ENCODE measurements at places on chromosomes 5 and 9.

GRCh38 chr5:42779083-42779482, 22.5 kb downstream of the CCDC152 start:
- no peak overlapping the region for H3K4me3 ChIP-seq
- H3K27ac ChIP-seq, result no peak overlapping the region
- no peak for DNase-seq
- no peaks in the 10 kb centered on the region for H3K27me3 ChIP-seq
- H3K4me1 ChIP-seq, result no peaks in the 10 kb centered on the region

DNA sequence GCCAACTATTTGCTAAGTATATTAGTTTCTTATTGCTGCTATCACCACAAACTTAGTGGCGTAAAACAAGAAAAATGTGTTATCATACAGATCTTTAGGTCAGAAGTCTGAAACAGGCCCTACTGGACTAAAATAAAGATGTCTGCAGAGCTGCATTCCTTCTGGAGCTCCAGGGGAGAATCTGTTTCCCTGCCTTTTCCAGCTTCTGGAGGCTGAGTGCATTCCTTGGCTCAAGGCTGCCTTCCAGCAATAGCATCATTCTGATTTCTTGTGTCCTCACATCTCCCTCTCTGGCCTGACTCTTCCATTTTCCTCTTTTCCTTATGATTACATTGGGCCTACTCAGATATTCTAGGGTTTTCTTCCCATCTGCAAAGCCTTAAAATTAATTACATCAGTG, 15.9 kb downstream of the MAN2A1 start:
- no peak overlapping the region for H3K27ac ChIP-seq
- H3K27me3 ChIP-seq, result no peaks in the 10 kb centered on the region
- no peaks in the 10 kb centered on the region for H3K36me3 ChIP-seq
- DNase-seq, result no peak
- H3K4me3 ChIP-seq, result no peak overlapping the region
- peaks cover 39% of the 10 kb centered on the region for H3K4me1 ChIP-seq

DNA sequence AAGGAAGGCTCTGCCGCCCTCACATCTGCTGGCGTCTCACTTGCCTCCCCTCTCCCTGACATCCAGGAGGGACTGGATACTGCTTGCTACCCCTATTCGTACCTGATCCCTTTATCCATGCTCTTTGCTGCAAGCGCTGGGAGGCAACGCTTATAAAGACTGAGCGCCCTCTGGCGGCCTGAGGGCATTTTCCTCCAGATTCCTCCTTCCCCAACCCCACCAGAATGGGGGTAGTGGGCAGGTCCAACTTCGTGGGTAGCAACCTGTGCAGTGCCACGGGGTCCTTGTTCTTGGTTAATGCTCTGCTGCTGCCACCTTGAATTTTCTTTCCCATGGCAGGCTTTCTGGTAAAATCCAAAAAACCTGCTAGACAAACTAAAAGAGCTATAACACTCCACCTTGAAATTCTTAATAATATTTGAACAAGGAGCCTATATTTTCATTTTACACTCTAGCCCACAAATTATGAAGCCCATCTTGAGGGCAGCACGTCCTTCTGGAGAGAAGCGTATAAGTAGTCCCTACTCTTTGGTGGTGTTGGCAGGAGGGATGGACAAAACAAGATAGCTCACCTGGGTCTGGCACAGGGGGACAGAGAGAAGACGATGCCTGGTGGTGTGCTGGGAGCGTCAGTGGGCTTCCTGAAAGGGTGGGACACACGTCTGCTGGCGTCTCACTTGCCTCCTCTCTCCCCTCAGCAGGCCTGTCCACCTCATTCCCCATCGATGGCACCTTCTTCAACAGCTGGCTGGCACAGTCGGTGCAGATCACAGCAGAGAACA, 52.5 kb downstream of the JADE2 start:
- no peak overlapping the region for H3K4me3 ChIP-seq
- no peaks in the 10 kb centered on the region for H3K36me3 ChIP-seq

- H3K4me1 ChIP-seq, result no peaks in the 10 kb centered on the region
- DNase-seq, result no peak
- no peak overlapping the region for H3K27ac ChIP-seq
- no peaks in the 10 kb centered on the region for H3K36me3 ChIP-seq
- H3K4me3 ChIP-seq, result no peak overlapping the region
These were observed 2016.3 kb upstream of the CDH9 start for GRCh38 chr5:29054694-29055093.

DNA sequence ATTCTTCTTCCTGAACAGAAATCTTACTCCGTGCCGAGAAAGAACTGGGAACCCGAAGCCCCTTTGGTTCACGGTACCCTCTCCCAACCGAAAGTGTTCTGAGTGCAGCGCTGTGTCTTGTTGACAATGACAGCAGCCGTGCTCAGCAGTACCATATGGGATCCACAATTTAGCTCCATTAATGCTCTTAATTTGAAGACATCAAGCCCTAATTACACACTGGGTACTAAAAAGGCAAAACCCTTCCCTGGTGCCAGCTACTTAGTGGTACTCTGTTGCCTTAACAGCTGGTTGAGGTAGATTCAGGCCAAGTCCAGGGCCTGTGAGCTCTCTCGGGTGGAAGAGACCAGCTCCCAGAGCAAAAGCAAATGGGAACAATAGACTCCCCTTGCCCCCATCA, 24.5 kb downstream of the DDX31 start:
- no peaks in the 10 kb centered on the region for H3K36me3 ChIP-seq
- no peak overlapping the region for H3K4me3 ChIP-seq
- DNase-seq, result no peak

DNA sequence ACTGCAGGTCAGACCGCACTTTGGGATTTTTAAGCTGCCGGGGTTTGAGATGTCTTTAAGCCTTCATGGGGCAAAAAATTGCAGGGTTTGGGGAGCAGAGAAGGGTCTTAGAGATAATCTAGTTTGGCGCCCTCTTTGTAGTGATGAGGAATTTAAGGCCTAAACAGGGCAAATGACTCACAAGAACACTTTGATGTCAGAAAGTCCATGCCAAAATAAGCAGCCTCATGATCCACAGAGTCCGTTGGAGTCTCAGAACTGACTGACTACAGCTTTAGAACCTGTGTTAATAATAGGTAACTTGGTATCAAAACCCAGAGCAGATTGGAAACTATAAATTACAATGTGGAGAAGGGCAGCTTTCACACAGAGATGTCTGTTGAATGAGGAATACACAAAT, 35.9 kb upstream of the PTGS1 start:
- no peak overlapping the region for H3K4me3 ChIP-seq
- H3K27ac ChIP-seq, result no peak overlapping the region
- peaks cover 2% of the 10 kb centered on the region for H3K27me3 ChIP-seq
- peaks cover 11% of the 10 kb centered on the region for H3K4me1 ChIP-seq
- no peak for DNase-seq

GRCh38 chr5:172584638-172585037, 56.4 kb upstream of the NEURL1B start:
- H3K4me1 ChIP-seq, result peaks cover 25% of the 10 kb centered on the region
- H3K4me3 ChIP-seq, result no peak overlapping the region
- H3K27me3 ChIP-seq, result peaks cover 12% of the 10 kb centered on the region
- H3K27ac ChIP-seq, result no peak overlapping the region
- no peak for DNase-seq

GRCh38 chr5:151068433-151069197, 12.2 kb downstream of the TNIP1 start:
- peaks cover 3% of the 10 kb centered on the region for H3K36me3 ChIP-seq
- DNase-seq, result no peak
- H3K27ac ChIP-seq, result no peak overlapping the region
- peaks cover 6% of the 10 kb centered on the region for H3K4me1 ChIP-seq
- H3K4me3 ChIP-seq, result no peak overlapping the region

GRCh38 chr5:178768371-178769260, 38.2 kb upstream of the ZNF354A start:
- H3K4me1 ChIP-seq, result no peaks in the 10 kb centered on the region
- no peak for DNase-seq
- H3K36me3 ChIP-seq, result peaks cover 6% of the 10 kb centered on the region

DNA sequence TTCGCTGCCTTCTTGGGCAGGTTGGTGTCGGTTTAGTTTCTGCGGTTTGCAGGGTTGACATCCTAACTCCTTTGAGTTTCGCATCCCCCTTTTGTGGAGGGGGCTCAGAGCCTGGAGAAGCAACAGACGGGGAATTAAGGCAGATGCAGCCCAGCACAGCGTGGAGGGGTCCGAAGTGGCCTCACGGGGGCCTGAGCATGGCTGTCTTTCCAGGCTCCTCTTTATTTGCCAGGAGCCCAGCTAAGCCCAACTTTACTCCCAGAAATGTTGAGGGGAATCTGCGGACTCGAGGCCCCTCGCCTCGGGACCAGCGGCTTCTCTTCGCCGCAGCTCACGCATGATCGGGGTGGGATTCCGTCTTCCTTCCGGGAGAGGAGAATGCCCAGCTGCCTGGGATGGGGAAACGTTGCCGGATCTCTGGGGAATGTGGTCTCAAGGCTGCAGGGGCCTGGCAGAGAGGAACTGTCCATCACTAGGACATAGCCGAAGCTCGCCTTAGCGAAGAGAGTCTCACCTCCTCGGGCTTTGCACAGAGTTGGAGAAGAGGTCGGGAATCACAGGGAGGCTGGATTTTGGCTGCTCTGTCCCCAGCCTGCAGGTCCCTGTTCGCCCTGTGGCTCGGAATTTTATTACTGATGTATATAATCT, 1.3 kb downstream of the RAI14 start:
- peak overlapping the region; percentile 98 for H3K4me3 ChIP-seq
- H3K4me1 ChIP-seq, result peaks cover 16% of the 10 kb centered on the region
- H3K36me3 ChIP-seq, result peaks cover 9% of the 10 kb centered on the region
- peak; percentile 69 for DNase-seq
- H3K27me3 ChIP-seq, result peaks cover 16% of the 10 kb centered on the region
- peak overlapping the region; percentile 92 for H3K27ac ChIP-seq

DNA sequence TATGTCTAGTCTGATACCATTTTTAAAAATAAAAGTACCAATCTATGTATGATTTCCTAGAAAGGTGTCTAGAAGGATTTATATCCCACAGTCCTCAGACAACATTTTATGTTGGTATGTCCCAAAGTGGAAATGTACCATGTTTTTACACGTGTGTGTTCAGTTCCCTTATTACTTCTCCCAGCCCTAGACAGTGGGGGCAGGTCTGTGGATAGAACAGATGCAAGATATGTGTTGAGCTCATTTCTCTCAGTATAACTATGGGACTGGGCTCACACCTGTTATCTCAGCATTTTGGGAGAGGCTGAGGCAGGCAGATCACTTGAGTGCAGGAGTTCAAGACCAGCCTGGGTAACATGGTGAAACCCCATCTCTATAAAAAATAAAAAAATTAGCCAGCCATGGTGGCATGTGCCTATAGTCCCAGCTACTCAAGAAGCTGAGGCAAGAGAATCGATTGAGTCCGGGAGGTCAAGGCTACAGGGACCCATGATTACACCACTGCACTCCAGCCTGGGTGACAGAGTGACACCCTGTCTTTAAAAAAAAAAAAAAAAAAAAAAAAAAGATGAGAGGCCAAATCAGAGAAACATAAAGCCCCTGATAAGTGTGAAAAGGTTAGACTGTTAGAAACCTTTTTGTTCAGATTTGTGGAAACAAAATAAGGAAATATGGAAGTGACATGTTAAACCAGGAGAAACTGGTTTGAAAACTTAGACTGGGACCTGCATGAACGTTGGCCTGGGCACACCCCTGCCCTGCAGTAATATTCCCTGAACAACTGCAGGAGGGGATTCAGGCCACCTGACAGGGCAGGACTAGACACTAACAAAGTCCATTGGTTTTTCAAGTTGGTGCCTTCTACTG, 7.4 kb upstream of the SLC2A8 start:
- H3K36me3 ChIP-seq, result no peaks in the 10 kb centered on the region
- no peak overlapping the region for H3K4me3 ChIP-seq
- peaks cover 1% of the 10 kb centered on the region for H3K27me3 ChIP-seq
- H3K27ac ChIP-seq, result no peak overlapping the region
- no peak for DNase-seq

DNA sequence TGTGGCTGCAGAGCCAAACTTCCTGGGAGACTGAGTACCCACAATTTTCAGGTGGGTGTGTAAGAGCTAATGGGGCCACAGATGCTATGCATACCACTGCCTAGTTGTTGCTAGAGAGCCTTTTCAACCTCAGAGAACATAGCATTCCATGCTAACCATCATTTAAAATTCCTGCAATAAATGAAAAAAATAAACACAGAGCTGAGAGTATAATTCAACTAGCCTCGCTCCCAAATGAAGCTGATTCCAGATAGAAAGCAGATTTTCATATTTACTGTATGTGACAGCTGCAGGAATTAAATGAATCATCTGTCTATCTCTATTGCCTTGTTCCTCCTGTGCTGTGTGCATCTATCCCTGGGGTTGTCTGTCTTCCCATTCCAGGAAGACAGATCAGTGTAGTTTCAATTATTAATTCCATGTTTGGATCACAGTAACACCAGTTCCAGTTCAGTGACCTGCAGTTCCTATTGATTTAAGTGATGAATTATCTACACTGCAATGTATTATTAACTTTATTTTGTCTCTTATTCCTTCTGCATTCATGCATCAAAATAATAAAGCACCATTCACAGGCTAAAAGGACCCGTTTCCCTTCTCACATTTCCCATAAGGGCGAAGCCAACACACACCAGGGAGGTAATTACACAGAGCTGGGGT, 324.5 kb downstream of the SLIT3 start:
- H3K27ac ChIP-seq, result no peak overlapping the region
- no peaks in the 10 kb centered on the region for H3K4me1 ChIP-seq
- DNase-seq, result no peak
- H3K4me3 ChIP-seq, result no peak overlapping the region

GRCh38 chr5:78979909-78980308, 5.2 kb downstream of the ARSB start:
- no peak overlapping the region for H3K27ac ChIP-seq
- no peaks in the 10 kb centered on the region for H3K36me3 ChIP-seq
- H3K27me3 ChIP-seq, result peaks cover 4% of the 10 kb centered on the region
- DNase-seq, result no peak
- no peak overlapping the region for H3K4me3 ChIP-seq

DNA sequence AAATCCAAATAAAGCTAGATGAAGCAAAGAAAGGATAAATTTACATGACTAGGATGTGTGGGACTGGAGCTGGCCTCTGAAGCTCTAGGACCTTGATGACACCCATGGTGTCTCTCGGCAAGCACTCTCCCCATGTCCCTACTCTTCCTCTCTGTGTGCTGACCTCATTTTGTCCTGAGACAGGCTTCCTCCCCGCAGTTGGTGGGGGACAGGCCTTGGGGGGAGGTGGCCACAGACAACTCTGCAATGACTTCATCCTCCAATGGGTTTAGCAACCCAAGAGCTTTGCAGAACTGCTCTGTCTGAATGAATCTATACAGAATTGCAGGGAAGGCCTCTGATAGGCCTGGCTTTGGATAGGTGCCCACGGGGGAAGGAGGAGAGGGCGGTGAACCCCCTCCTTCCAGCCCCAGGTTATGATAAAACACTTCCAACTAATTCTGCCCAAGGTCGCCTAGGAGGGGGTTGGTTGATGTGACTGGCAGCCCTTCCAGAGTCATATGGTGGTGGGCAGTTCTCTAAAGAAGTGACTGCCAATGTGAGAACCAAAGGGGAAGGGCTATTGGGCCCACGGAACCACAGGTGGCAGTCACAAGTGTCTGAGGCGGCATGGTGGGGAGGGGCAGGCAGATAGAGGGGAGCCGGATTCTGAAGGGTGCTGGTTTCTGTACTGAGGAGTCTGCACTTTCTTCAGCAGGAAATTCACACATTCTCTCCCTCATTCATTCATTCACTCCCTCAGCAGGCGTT, 6.0 kb downstream of the SLC6A7 start:
- no peak overlapping the region for H3K4me3 ChIP-seq
- peaks cover 3% of the 10 kb centered on the region for H3K4me1 ChIP-seq
- no peak for DNase-seq
- peaks cover 9% of the 10 kb centered on the region for H3K36me3 ChIP-seq

Measured in glutamatergic neuron (in vitro differentiated cells).